Muscle of leg (tissue), 16 donors: ENCODE measurements at places on chromosomes 5 and 9.

DNA sequence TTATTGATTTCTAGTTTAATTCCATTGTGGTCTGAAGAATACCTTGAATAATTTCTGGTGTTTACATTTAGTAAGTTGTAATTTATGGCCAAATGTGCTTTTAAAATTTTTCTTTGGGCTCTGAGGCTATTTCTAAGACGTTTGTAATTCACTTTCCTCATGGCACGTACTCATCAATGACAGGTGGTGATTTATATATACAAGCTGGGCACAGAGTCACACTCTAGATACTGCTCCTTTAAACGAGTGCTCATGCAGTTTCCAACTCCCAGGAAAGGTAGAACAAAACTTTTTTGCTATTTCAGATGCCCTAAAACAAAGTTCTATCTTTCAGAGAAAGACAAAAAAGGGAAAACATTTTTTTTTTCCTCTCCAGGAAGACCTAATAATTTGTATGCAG, 146.9 kb downstream of the AUH start:
- DNase-seq = no peak

DNA sequence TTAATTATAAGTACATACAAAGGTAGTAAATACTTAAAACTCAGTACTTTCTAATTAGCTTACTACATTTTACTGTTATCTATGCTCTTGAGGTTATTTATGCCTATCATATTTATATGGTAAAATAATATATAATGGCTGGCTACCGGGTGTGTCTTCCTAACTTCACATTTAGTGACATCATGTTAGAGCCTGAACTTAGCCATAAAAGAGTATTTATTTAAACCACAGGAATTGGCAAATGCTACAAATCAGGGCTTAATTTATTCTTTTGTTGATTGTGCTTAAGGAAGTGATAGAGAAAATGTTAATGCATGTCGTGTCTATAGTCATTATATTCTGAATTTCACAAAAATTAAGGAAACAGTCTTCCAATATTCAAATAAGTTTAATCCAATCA, 73.1 kb downstream of the NDUFAF2 start:
- DNase-seq = no peak

DNA sequence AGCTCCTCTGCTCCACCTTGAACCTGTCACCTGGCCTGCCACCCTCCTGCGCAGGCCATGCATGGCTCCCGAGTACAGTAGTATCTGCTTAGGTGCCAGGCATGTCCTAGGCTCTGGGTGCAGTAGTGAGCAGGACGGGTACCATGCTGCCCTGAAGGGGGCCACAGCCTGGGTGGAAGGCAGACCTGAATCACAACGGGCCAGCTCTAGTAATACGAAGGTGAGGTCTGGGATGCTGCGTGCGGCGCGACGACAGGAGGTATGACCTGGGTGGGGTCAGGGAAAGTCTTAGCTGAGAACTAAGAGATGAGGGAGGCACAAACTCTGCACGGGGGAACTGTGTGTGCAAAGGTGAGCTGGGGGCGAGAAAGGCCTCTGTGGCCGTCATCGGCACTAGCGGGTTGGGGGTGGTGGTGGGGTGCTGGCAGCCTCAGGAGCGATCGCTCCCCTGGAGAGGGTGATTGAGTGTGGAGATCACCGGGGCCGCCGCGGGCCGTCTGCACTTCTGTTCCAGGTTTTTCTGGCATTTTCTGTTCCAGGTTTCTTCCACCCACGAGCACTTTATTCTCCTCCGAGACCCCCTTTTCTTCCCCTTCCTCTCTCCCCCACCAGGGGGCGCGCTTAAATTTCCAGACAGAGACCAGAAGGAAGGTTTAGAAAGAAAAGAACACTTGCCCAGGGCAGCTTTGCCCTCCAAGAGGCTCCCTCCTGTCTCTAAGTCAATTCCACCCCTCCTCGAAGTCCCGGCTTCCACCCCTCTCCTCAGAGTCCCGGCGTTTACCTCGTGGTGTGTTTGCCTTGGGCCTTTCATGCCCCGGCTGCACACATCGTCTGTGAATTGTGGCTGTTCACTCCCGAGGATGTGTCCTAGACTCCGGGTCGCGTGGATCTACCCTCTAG, 15.1 kb downstream of the PDLIM4 start:
- peak; percentile 73 for DNase-seq

- DNase-seq = peak; percentile 99
Measured at GRCh38 chr5:78677777-78678668, 29.5 kb upstream of the LHFPL2 start.

GRCh38 chr9:86947146-86948073, at the start of gene GAS1:
Gene GAS1, minus strand, starts transcription at chr9:86947506. Its CDS starts 727 bp downstream, at chr9:86946779.
- DNase-seq = peak; percentile 99

DNA sequence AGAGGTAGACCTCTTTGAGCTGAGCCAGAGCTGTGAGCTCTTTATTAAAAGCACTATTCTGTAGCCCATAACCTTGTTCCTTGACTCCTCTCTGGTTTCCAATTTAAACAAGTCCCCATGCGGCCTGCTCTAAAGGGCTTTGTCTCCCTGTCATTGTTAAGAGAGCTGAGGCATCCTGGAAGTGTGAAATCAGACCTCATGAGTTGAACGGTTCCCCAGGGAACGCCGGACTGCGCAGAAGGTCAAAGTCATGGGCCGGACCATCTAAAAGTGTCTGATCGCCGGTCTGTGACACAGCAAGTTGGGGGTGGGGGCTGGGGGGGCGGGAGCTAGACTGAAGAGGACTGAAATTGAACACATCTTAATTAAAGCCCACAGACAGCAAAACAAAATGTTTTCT, 265.8 kb downstream of the SLF1 start:
- DNase-seq = peak; percentile 10

GRCh38 chr5:145378226-145378625, 456.9 kb downstream of the PRELID2 start:
- DNase-seq = no peak
